ENCODE measurements at places on chromosomes 5 and 9. TPM values are rescaled to one million over a fixed set of nuclear protein-coding genes. Genes with fewer than 3 reads are reported as not detected.

Gene DOLPP1
- 5.3 TPM for total RNA-seq

Gene IFNB1
- not detected for total RNA-seq

Gene URM1
- 43.3 TPM for total RNA-seq

DNA sequence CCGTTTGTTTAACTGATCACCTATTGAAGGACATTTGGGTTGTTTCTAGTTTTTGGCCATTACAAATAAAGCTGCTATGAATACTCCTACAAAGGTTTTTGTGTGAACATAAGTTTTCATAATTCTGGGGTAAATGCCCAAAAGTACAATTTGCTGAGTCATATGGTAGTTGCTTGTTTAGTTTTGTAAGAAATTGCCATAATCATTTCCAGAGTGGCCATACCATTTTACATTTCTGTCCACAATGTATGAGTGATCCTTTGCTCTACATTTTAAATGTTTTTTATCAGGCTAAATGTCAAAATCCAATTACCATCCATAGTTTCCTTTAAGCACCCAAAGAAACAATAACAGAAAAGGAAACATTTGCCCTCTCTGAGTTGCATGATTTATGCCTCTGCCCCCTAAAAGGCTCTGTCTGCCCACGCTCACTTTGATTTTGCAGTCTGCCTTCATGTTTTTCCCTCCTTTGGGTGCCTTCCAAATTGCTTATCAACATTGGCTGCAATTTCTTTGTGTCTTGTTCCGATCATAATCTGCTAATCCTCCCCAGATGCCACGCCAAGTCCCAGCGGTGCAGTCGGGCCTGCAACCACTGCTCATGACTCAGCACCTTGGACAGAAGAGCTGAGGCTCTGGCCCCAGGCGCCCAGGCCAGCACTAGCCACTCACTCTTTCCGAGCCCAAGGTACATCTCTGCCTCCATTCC is 339.2 kb downstream of the PIK3R1 start:
- no peaks in the 10 kb centered on the region for H3K27me3 ChIP-seq
- H3K4me1 ChIP-seq: no peaks in the 10 kb centered on the region
- H3K4me3 ChIP-seq: no peak overlapping the region
- no peak for DNase-seq

DNA sequence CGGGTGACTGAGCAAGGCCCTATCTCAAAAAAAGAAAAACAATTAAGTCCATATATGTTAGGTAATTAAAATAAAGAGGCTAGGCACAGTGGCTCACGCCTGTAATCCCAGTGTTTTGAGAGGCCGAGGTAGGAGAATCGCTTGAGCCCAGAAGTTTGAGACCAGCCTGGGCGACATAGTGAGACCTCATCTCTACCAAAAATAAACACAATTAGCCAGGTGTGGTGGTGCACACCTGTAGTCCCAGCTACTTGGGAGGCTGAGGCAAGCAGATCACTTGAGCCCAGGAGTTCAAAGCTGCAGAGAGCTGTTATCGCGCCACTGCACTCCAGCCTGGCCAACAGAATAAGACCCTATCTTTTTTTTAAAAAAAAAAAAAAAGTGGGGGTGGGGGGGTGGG is 12.3 kb downstream of the WHRN start:
- peaks cover 25% of the 10 kb centered on the region for H3K4me1 ChIP-seq
- H3K27me3 ChIP-seq: peaks cover 8% of the 10 kb centered on the region
- H3K27ac ChIP-seq: peak overlapping the region; percentile 79
- no peak for DNase-seq

DNA sequence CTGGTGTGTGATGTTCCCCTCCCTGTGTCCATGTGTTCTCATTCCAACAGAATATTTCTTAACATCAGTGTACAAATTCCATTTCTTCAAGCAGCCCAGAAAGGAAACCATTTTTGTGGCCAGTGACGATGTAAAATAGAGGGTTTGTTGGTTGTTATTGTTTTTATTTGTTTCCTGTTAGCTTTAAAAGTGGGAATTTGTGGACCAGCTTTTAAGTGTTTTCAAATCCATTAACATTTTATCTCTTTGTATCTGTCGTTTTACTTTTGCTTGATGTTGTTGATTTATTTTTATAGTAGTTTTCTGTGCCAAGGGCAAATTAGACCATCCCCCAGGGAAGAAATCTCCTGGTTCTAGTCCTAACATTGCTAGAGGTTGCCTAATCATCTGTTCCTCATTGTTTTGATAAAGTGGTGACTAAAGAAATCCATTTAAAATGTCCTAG is 100.0 kb downstream of the GDNF start:
- H3K4me1 ChIP-seq: peaks cover 6% of the 10 kb centered on the region
- no peaks in the 10 kb centered on the region for H3K27me3 ChIP-seq
- no peak for DNase-seq
- no peak overlapping the region for H3K27ac ChIP-seq
- H3K36me3 ChIP-seq: peaks cover 8% of the 10 kb centered on the region
- no peak overlapping the region for H3K4me3 ChIP-seq

GRCh38 chr9:97558701-97559101 is 57.2 kb downstream of the TMOD1 start:
- DNase-seq: no peak
- H3K27me3 ChIP-seq: peaks cover 54% of the 10 kb centered on the region
- peak overlapping the region; percentile 12 for H3K4me3 ChIP-seq

DNA sequence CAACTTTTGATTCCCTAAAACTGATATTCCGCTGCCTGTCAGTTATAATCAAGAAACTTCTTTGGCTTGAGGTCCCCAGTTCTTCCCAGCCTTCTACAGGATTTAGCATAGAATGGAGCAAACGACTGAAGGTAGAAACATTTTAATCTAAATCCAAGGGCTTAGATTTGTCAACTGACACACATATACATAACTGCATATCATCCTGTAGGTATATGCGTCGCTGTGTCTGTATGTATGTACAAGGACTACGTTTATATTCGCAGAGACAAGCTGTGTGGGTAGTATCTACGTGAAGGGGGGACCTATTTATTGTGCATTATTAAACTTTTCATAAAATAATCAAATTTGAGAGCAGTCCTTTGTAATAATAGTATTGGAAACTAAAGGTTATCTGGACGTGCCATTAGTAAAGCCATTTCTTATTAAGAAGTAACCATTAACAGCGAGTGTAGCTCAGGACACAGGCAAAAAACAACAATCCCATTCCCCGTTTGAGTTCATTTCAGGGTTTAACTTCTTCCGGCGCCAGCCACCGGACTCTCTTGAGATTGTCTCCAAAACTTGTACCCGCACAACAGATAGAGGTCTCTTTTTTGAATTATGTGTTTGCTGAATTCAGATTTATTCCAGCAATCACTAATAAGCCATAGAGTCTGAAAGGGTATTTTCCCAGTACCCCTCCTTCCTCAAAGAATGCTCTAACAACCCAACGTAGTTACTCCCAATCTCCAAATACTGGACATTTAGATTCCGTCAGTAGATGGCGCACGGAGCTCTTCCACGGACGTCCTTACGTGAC is 2.1 kb upstream of the MLLT3 start:
- H3K27me3 ChIP-seq: no peaks in the 10 kb centered on the region
- peaks cover 35% of the 10 kb centered on the region for H3K4me1 ChIP-seq
- DNase-seq: no peak
- H3K4me3 ChIP-seq: peak overlapping the region; percentile 99
- H3K27ac ChIP-seq: peak overlapping the region; percentile 97

DNA sequence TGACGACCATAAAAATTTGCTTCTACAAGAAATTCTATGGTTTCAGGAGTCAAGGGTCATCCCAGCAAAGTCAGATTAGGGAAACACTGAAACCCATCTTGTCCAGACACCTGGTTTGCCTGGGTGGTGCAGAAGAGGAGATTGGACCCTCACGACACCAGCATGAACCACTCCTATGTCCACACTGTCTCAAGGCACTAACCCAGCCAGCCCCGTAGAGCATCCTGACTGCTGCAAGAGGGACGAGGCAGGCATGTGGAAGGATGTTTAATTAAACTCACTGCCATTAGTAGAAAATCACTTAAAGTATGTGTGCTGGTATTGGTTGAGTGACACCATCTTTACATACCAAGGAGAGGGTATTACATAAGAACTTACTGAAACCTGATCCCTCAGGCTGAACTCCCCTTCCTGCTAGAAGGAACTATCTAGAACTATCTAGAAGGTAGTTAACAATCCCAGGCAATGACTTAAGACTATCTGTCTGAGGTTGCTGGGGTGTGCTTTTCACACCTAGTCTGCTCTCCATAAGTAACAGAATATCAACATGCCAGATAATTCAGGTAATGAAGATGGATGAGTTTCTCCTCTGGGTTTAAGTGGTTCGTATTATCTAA is 93.6 kb downstream of the SEMA6A start:
- H3K27ac ChIP-seq: no peak overlapping the region
- peaks cover 2% of the 10 kb centered on the region for H3K36me3 ChIP-seq
- no peak for DNase-seq
- no peaks in the 10 kb centered on the region for H3K4me1 ChIP-seq
- no peak overlapping the region for H3K4me3 ChIP-seq

GRCh38 chr5:31408814-31409213 is 123.1 kb downstream of the DROSHA start:
- H3K36me3 ChIP-seq: peaks cover 6% of the 10 kb centered on the region
- no peak overlapping the region for H3K27ac ChIP-seq
- no peaks in the 10 kb centered on the region for H3K27me3 ChIP-seq
- H3K4me1 ChIP-seq: no peaks in the 10 kb centered on the region
- no peak overlapping the region for H3K4me3 ChIP-seq

- H3K27ac ChIP-seq: no peak overlapping the region
- H3K27me3 ChIP-seq: no peaks in the 10 kb centered on the region
- no peaks in the 10 kb centered on the region for H3K4me1 ChIP-seq
- no peak for DNase-seq
- no peak overlapping the region for H3K4me3 ChIP-seq
These were observed 27.7 kb downstream of the PCDHB15 start for GRCh38 chr5:141272906-141273305.

DNA sequence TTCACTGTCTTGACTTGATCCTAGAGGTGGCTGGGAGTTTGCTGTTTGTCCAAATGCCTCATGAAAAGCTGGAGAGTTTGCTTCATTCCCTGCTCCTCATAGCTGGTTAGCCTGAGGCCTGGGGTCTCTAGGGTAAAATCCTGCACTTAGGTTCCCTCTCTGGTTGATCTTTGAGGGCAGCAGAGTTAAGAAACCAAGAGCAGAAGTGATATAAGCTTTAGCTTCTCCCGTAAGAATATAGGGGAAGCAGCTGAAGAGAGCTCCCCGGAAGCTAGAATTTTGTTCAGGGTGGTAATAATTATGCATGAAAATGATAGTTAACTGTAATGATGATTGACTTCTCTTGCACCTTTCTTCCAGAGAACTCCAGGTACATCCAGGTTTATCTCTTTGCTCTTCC is 1.4 kb downstream of the FAM53C start:
- peaks cover 7% of the 10 kb centered on the region for H3K27me3 ChIP-seq
- DNase-seq: no peak
- H3K36me3 ChIP-seq: peaks cover 2% of the 10 kb centered on the region
- H3K4me3 ChIP-seq: peak overlapping the region; percentile 92

Measured in T-helper 17 cell (primary cell).